Globus pallidus (tissue), 1 donor: ENCODE measurements at places on chromosomes 13 and 19.

- DNase-seq = no peak
Measured at GRCh38 chr13:46165485-46166223, 16.3 kb downstream of the LCP1 start.

DNA sequence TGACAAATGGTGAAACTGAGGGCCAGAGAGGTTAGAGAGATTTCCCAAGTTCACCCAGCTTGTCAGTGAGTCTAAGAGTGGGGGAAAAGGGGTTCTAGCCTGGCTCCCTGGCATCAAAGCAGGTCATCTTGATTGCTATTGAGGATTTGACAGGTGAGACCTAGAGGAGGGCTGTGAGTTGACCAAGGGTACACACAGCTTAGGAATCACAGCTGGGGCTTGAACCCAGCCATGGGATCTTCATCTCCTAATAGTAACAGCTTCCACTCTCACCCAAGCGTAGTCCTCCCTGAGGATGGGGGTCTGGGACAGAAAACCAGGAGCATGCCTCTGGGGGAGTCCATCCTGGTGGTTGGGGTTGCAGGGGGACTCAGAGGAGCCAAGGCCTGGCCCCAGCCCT, 6.8 kb downstream of the CYP4F8 start:
- no peak for DNase-seq

- no peak for DNase-seq
Measured at GRCh38 chr19:45340232-45340898, at the start of gene KLC3. TSS of gene KLC3 (plus strand) at chr19:45340750. CDS start at chr19:45345542, 4,792 bp downstream.

GRCh38 chr13:35698911-35699576, 222.6 kb upstream of the MAB21L1 start:
- no peak for DNase-seq

- no peak for DNase-seq
Measured at GRCh38 chr13:30520571-30520970, 54.8 kb upstream of the HMGB1 start.

- peak; percentile 77 for DNase-seq
Measured at GRCh38 chr19:55301459-55302317, 17.9 kb downstream of the BRSK1 start.

DNA sequence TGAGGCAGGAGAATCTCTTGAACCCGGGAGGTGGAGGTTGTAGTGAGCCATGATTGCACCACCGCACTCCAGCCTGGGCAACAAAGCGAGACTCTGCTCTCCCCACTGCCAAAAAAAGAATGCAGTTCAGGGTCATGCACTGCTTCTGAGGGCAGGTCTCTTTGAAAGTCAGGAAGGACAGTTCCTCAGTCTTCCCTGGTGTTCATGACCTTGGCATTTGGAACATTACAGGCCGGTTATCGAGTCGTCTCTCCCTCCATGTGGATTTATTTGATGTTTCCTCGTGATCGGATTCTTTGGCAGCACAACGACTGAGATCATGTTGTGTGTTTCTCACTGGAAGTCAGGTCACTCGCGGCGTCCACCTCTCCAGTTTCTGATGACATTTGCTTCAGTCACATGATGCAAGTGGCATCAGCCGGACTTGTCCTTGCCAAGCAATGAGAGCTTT, 17.2 kb downstream of the FGF21 start:
- DNase-seq = no peak

DNA sequence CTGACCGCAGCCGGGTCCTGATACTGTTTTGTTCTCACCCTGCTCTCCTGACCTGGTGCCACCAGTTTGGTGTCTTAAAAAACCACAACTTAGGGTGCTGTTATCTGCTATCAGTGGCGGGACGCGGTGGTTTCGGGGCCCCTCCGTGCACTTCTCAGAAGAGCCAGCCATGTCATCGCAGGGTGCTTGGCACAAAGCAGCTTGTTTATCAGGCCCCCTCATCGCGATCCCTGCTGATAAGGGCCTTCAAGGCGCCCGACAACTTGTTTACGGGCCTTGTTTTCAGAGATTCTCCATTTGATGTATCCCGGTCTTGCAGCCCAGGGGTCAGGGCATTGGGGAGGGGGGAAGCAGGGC, 58.1 kb upstream of the KLF2 start:
- no peak for DNase-seq

DNA sequence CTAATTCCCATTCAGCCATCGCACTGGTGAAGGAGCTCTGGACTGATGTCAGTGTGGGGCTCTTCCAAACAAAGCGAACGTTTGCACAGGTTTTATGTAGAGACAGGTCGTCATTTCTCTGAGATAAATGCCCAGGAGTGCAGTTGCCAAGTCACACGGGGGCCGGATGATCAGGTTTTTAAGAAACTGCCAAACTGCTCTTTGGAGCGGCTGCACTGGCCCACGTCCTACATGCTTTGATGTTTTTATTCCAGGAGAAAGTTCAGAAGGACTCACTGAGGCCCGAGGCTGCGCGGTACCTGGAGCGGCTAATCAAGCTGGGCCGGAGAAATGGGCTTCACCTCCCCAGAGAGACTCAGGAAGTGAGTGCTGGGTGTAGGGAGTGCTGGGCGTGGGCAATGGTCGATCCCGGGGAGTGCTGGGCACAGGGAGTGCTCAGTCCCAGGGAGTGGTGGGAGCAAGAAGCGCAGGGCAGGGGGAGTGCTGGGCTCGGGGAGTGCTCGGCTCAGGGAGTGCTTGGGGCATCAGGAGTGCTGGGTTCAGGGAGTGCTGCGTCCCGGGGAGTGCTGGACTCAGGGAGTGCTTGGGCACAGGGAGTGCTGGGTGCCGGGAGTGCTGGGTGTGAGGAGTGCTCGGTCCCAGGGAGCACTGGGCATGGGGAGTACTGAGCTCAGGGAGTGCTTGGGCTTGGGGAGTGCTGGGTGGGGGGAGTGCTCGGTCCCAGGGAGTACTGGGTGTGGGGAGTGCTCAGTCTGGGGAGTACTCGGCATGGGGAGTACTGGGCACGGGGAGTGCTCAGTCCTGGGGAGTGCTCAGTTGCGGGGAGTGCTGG, 10.7 kb downstream of the THOP1 start:
- DNase-seq = no peak

DNA sequence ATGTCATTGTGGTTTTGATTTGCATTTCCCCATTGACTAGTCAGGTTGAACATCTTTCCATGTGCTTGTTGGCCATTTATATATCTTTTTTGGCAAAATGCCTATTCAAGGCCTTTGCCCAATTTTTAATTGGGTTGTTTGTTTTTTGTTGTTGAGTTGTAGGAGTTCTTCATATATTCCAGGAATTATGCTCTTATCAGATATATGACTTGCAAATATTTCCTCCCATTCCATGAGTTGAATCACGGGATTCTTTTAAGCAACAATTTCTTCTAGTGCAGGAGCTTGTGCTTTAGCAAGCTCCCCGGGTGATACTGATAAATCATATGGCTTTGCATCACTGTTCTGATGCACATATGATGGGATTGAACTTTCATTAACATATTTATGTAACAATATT, 47.0 kb upstream of the FLT1 start:
- DNase-seq = no peak

DNA sequence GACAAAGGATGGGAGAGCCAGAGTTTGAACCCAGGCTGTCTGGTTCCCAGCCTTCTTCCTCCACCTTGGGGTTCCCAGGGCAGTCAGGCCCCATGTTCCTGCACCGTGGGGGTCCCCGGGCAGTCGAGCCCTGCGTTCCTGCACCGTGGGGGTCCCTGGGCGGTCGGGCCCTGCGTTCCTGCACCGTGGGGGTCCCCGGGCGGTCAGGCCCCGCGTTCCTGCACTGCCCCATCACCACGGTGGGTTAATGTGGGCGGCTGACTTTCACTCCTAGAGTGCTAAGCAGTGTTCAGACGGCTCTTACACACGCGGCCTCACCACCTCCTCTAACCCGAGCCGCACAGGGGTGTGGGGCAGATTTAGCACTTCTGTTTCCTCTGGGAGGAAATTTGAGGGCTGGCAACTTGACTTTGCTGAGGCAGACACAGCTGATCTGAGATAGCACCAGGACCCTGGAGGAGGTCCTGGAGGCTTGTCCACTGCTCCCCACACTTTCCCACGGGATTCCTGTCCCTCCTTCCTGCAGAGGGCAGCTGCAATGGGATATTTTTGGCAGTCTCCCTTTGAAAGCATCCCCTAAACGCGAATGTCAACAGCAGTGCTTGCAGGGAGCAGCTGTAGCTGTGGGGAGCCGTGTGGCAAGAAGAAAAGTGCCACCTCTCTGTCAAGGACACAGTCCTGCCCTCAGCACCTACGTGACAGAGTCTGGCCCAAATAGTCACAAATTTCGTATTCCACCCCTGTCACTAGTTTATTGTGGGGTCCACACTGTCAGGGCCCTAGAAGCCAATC, 239.4 kb downstream of the TEX29 start:
- no peak for DNase-seq

DNA sequence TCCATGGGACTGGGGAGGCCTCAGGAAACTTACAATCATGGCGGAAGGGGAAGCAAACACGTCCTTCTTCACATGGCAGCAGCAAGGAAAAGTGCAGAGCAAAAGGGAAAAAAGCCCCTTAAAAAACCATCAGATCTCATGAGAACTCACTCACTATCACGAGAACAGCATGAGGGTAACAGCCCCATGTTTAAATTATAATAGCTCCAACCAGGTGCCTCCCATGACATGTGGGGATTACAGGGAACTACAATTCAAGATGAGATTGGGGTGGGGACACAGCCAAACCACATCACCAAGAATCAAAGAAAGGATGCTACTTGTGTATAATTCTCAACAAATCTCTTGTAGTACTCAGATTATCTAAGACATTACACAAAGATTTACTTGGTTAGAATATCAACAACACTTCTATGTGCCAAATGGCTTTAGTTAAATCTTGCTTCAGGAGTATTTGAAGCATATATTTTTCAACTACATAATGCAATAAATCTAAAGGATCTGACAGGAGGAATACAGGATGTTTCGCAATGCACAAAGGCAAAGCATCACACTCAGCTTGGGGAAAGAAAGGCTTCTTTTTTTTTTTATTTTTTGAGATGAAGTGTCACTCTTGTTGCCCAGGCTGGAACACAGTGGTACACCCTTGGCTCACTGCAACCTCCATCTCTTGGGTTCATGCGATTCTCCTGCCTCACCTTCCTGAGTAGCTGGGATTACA, 180.0 kb downstream of the LHFPL6 start:
- no peak for DNase-seq

GRCh38 chr13:39712626-39713025, 57.2 kb downstream of the COG6 start:
- DNase-seq = no peak

DNA sequence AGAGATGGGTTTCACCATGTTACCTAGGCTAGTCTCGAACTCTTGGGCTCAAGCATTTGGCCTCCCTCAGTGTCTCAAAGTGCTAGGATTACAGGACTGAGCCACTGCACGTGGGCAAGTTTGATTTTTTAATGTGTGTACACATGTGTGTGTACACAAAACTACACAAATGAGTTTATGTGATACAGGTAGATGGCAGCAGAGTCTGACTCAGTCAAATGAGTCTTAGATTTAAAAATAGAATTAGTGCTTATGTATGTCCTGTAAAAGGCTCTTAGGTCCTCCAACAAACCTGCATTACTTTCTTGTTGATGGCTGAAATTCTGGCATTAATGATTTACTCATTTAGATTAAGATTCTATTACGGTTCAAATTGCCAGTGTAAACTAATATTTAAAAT, 293.7 kb downstream of the PCDH17 start:
- DNase-seq = no peak

- no peak for DNase-seq
Measured at GRCh38 chr19:48868114-48868886, at the start of gene PLEKHA4. TSS of gene PLEKHA4 (minus strand) at chr19:48868617. CDS start at chr19:48867620, 997 bp downstream.

DNA sequence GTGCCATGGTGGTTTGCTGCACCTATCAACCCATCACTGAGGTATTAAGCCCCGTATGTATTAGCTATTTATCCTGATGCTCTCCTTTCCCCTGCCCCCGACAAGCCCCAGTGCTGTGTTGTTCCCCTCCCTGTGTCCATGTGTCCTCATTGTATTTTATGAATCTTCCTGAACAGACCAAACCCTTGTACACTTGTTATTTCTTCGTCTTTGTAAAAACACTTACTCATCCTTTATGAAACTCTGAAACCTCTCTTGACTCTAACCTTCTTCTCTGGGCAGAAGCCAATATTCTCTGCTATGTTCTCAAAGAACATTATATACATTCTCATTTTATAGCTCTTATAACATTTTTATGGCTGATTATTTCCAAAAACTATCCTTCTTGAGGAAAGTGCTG, 746.9 kb downstream of the EFNB2 start:
- no peak for DNase-seq

DNA sequence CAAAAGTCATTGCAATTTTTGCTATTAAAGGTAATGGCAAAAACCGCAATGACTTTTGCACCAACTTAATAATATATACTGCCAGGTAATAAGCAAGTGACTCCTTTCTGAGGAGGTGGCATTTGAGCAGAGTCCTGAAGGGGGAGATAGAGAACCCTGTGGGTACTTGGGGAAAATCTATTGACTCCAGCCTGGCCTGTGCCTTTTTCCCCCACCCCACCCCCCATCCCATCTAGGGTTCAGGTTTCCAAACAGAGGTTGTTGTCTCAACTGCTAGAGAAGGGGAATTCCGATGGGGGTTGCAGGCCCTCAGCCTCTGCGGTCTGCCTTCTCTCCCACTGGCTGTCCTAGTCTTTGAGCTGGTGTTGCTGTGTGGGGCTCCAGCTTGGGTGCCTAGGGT, 11.5 kb downstream of the S1PR2 start:
- no peak for DNase-seq

- no peak for DNase-seq
Measured at GRCh38 chr19:35348911-35349611, 1.4 kb downstream of the FFAR1 start.

DNA sequence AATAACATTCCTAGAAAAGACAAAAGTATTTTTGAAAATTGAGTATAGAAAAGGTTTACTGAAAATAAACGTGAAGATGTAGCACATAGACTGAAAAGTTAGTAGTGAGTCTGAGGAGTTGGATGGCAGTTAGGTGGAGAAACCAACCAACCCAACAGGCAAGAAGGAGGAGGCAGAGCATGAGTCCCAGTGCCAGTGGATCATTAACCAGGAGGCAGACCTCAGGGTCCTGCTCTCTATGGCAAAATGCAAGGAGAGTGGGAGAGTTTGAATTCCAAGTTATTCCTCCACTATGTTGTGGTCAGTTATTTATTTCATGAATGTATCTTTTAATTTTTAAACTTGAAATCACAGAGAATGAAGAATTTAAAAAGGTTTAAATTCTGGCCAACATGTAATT, 446.4 kb downstream of the GPC6 start:
- no peak for DNase-seq

GRCh38 chr13:60931858-60932546, 483.6 kb downstream of the PCDH20 start:
- no peak for DNase-seq

- DNase-seq = no peak
Measured at GRCh38 chr19:47241919-47242577, 11.0 kb upstream of the BBC3 start.

DNA sequence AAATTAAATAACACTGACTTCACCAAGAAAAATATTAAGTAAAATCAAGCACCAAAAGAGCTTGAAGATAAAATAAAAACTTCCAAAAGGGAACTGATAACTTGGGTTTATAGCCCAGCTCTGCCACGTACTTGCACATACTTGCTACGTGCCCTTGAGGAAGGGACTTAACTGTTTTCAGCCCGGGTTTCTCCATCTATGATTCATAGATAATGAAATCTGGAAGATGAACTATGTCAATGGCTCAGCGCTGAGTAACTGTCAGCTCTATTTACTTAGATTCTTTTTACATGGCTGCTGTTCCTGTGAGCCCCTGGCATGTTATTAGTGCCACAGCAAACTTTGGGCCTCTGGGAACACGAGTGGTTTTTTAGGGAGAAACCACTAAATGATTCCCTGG, 9.6 kb upstream of the ZC3H13 start:
- DNase-seq = no peak

- DNase-seq = peak; percentile 96
Measured at GRCh38 chr19:7522072-7522922, at the start of gene MCOLN1. TSS of gene MCOLN1 (plus strand) at chr19:7522624. CDS start at chr19:7522751, 127 bp downstream.
